Hindlimb muscle (tissue), 1 donor: ENCODE measurements at places on chromosomes 6 and 20.

DNA sequence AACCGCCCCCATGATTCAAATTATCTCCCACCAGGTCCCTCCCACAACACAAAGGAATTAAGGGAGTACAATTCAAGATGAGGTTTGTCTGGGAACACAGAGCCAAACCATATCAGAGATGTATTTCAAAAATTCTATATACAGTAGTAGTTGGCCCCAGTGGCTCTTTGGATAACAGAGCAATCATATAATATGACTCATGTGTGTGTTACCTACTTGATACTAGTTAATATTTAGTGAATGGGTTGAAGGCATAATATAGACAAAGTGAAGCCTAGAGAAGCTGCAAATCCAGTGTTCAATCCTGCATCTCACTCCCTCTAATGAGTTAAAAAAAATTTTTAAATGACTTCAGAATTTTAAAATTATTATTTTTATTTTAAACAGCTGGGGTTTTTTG is 43.2 kb downstream of the KAT14 start:
- no peak for DNase-seq

DNA sequence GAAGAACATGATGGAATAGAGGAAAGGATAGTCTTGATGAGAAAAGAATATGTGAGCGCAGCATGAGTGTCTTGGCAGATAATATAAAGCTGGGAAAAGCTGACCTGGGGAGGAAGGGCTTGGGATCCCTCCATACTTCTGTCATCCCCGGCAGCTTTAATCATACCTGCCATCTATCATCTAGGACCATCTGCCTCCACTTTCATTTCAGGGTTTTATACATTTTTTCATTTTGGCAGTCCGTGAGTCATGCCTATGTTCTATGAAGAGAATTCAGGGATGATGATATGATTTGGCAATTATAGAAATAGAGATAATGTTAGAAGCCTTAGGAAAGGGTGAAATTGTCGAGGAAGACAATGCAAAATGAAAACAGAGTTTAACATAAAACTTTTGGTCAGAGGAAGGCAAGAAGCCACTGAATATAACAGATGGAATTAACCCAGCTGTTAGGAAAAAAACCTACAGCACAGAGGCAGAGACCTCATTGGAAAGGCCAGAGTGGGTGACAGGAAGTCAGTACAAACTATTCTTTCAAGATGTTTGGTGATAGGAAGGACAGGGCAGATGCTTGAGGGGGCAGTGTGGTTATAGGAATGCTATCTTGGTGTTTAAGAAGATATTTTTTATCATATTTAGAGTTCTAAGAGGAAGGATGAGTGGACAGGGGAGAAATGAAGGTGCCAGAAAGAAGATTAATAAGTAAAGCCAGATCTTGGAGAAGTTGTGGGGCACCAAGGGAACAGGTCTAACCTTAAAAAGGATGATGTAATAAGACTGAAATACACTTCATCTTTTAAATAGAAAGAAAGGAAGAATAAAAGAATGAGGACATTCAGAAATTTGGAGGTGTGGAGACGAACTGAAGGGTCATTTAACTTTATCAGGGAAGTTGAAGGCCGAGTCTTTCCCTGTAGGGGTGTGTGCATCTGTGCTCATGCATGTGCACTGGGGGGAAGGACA is 37.8 kb downstream of the MARCKS start:
- peak; percentile 56 for DNase-seq

DNA sequence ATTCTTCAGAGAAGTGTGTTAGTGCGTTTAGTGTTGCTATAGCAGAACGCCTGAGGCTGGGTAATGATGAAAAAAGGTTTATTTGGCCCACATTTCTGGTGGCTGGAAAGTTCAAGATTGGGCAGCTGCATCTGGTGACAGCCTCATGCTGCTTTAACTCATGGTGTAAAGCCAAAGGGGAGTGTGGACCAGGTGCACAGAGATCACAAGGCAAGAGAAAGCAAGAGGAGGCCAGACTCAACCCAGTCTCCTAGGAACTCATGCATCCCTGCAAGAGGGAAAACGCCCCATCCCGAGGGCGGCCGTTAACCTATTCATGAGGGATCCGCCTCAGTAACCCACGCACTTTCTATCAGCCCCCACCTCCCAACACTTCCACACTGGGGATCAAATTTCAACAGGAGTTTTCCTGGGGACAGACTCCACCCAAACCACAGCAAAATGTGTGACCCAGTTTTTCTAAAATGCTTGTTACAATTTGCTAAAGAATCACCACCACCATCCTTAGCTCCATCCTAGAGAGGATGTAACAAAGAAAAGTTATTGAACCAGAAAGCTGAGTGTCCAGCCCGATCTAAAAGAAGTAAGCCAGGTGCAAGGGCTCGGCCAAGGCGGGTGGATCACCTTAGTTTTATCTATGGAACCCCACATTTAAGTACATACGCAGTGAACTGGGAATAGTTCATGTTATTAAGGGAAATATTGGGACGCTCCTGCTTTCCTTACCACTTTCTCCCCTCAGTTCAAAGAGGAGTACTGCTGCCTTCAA is 164.8 kb downstream of the QKI start:
- no peak for DNase-seq

DNA sequence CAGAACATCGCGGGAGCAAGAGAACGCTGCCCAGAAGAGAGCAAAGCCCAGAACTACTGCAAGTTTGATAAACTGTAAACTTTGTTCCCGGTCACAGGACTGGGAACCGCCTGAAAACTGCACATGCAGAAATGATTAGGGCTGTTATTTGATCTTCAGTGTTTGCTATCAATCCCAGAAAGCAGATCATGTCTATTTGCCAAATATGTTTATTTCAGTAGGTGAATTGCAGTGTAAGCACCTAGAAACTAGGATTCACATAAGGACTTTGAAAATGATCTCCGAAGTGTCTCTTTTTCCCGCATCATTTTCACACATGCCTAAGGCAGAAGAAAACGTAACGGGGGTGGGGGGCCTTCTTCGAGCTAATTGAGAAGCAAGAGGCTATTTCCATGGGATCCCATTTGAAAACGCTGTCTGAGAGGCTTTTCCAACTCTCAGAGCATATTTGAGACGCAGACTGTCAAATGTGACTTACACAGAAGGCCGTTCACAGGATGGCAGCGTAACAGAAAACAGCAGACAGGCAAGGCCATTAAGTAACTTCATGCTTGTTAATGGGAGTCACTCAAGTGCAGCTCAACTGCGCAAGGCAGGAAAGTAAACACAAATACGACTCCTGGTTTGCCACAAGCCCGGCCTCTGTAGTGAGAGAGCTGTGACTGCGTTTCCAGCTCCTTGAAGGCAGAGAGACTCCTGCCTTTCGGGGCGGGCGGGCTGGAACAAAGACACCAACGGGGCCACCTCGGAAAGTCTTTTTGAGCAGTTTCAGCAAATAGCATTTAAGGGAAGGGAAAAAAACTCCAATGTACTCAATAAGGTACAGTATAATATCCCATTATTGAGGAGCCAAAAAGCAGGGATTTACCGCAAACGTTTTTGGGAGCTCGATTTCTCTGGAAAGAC is 144.7 kb upstream of the ZNF217 start:
- peak; percentile 77 for DNase-seq

GRCh38 chr20:19758133-19758500 is at the start of gene RIN2:
RIN2 (plus strand) TSS chr20:19758258; CDS start chr20:19889602, 131,344 bp downstream.
- no peak for DNase-seq
